ENCODE measurements at places on chromosomes 7 and 10.

DNA sequence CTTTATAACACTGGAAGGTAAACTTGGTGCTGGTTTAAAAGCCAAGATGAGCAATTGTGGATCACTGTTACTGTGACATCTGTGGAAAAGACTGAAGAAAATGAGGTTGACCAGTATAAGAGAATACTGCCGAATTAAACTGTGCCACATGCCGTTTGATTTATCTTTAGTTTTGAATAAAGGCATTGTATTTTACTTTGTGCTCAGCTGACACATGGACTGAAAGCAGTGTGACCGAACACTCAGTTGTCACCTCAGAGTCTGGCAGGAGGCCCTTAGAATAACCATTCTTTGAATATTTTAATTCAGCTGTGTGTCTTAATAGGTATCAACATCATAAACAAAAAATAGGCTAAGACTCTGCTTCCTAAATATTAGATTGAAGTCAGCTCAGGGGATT, 133.7 kb upstream of the GJD4 start:
- no peak for DNase-seq

DNA sequence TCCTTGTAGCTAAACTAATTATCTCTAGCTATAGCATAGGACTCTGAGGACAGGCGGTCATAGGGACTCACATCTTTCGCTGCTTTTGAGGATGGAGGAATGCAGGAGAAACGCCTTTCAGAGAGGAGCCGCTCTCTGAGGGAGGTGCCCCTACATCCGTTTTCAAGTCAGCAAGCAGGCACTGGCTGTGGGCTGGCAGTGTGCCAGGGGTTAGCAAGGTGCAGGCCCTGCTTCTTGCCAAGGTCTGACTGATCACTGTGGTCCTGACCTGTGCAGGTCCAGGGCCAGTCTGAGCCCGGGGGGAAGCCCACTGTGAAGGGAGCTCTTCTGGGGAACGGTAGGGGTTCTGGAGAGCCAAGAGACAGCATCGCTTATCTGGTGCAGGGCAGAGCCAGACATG, 89.4 kb downstream of the SH3PXD2A start:
- DNase-seq: peak; percentile 28

DNA sequence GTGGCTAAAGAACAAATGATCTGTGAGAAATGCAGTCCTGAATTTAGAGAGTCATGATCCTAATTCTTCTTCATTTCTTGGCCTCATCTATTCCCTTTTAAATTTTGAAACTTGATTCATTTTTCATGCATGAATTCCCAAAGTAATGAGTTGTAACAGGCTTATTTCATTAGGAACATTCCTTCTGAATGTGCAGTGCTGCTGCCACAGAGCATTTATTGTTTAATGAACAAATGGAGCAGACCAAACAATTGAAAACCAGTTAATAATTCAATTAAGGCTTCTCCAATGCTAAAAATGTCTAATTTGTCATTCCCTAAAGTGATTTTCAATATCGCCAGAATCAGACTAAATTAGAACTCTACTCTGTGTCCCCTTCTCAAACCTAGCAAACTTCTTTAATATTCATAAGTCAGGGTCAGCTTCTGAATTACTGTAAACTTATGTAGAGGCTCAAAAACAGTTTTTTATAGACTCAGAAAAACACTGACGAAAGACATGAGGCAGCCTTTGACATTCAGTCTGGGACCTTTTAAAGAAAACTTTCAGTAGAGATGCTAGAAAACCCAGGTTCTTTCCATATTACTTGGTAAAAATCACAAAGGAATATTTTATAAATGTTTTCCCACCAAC, 14.5 kb downstream of the LSMEM1 start:
- DNase-seq: no peak

- DNase-seq: no peak
These were observed 51.8 kb downstream of the INPP5F start for GRCh38 chr10:119777686-119778085.

GRCh38 chr7:119102291-119102690, 877.8 kb downstream of the ANKRD7 start:
- no peak for DNase-seq

GRCh38 chr10:43200538-43201390, 62.5 kb downstream of the CSGALNACT2 start:
- DNase-seq: no peak

DNA sequence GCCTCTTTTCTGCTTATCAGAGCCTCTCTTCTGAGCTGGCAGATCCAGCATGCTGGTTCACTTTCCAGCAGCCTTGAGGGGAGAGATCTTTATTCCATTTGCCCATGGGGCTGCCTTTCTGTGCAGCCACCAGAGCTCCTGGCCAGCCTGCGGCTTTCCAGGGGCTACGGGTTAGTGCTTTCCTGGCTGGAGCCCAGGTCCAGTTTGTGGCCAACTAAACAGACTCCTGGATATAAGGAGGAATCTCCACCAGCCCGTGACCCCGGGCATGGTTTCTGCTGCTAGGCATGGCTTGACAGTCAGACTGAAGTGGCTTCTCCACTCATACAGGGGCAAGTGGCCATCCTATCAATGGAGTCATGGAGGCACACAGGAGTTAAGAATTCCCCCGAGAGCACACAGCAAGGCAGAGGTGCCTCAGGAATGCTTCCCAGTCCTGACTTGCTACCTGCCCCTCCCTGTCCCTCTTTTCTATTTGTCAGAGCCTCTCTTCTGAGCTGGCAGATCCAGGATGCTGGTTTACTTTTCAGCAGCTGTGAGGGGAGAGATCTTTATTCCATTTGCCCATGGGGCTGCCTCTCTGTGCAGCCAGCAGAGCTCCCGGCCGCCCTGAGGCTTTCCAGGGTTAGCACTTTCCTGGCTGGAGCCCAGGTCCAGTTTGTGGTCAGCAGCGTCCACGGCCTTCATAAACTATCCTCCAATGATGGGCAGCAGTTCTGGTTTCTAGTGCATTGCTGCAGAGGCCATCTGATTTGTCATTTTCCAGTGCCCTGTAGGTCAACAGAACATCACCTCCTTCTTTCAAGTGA, 35.9 kb downstream of the TSPAN15 start:
- no peak for DNase-seq

DNA sequence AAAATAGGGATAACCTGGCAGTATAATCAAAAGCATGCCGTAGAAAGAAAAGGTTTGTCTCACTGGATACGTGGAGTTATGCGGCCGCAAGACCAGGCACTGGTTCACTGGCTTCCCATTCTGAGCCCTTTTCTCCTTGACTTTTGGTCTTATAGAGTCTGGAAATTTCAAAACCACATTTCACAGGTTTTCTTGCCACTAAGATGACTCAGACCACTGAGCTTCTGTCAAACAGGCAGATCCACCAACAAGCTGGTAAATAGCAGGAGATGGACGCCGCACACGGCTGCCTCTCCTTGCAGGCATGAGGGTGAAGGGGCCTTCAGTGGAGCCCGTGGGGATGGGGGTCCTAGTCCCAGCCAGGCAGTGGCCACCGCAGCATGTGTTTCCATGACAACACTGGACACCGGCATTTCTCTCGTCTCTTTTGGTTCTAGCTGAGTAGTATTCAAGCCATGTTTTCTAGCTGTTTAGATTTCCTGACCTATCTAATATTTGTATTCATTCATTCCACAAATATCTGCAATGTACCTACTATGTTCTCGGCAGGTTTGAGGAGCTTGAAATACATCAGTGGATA, 55.5 kb downstream of the KLF6 start:
- no peak for DNase-seq

DNA sequence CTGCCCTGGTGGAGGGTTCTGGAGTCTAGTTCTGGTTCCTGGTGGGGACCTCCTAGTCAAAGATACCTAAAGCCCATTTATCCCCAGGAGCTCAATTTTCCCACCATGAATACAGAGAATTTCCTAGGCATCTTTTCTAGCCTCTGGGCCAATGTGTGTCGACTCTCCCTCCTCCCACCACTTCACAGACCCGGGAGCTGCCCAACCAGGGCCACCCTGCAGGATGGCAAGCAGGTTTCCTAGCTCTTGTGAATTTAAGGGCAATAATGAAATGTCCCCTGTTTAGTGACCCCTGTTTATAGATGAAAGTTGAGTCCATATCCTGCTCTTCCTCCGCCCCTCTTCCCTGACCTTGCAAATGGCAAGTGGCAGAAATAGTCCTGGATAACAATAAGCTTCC, 9.4 kb downstream of the DLX5 start:
- DNase-seq: no peak

- no peak for DNase-seq
These were observed 8.8 kb upstream of the CRPPA start for GRCh38 chr7:16430133-16430532.
